Esophagus mucosa (tissue), 1 donor: ENCODE measurements at places on chromosomes 1 and 21. TPM values are rescaled to one million over a fixed set of nuclear protein-coding genes. Genes with fewer than 3 reads are reported as not detected.

Gene ATP1A2
- 0.80 TPM for total RNA-seq

Gene EPB41
- total RNA-seq: 33.0 TPM

Gene OR2T35
- not detected for total RNA-seq

Gene EDN2
- total RNA-seq: 4.7 TPM

Gene CAMK1G
- total RNA-seq: not detected

Gene ZFP69B
- 1.6 TPM for total RNA-seq

Gene C1orf87
- not detected for total RNA-seq

Gene DNAJC6
- 0.20 TPM for total RNA-seq

- no peak for ATAC-seq
Measured at GRCh38 chr1:175537571-175537970, 205.8 kb downstream of the TNR start.

DNA sequence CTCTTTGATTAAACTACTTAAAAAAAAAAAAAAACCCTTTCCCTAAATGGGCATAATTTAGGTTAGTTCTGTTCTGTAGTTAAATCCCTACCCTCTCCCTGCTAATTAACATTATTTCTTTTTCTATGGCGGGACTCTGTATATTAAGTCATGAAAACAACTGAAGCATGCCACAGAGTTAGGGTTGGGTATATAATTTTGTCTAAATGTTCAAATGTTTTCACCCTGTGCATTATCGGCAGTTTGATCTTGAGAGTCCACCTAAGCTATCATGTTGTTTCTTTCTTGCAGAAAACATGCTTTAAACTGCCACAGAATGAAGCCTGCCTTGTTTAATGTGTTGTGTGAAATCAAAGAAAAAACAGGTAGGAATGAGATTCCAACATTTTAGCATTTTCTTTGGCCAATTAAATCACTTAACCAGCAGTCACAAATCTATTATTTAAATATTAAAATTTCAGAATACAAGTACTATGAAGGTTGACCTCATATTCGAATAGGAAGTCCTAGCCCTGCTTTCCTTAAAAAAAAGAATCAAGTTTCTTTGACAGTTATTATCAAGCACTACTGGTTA, 4.0 kb downstream of the PBX1 start:
- no peak for ATAC-seq

GRCh38 chr1:18580691-18581419, 49.8 kb upstream of the PAX7 start:
- ATAC-seq: peak; percentile 9

GRCh38 chr1:94729267-94729666, 90.9 kb upstream of the SLC44A3 start:
- ATAC-seq: no peak

- ATAC-seq: no peak
Measured at GRCh38 chr1:209473025-209473424, 110.5 kb upstream of the CAMK1G start.

DNA sequence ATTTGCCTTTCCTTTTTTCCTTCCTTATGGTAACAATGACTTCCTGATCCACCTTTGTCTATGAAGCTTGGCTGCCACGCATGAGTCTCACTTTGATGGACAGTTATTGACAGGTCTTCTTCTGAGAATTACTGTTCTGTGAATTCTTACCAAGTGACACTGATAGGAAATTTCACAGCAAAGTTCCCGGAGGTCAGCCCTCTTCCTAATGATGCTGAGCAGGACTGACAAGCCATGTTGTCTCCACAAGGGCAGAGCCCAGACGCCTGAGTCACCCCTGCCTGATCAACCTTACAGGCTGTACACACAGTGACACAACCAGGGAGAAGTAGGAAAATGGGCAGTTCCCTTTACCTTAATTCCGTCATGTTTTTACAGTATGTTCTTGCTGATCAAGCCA, 44.2 kb downstream of the ZC3H11B start:
- ATAC-seq: peak; percentile 89

DNA sequence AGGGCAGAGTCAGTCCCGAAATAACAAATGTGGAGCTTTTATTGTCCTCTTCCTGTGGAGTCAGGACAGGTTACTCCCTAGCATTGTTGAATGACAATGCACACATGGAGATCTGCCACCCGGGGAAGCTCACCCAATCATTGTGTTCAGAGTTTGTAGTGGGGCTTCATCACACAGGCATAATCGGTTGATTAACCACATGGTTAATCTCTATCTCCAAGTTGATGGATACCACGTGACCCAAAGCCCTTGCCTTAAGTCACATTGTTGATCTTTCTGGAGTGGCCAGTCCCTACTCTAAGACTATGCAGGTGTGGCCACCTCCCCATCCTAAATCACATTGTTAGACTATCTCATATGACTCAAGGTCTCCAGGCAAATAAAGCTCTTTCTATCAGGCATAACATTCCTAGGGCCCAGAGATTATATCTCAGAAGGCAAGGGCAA, 2.6 kb upstream of the C1orf141 start:
- ATAC-seq: peak; percentile 45

DNA sequence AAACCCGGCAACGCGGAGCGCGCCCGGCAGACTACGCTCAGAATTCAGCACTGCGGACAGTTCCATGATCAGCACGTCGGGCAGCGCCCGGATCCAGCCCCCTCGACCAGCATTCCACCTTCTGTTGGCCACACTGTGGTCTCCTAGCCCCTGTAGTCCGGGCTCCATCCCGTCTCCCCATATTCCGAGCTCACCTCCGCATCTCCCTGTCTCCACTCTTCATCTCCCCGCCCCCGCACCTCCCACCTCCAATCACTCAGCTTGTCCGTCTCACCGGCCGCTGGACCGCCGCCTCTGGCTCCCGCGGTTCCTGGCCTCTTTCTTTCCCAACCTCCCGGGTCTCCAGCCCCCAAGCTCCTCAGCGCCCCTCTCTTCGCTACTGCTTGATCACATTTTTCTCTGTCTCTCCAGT, 500 bp downstream of the EPHA10 start:
- ATAC-seq: peak; percentile 36

GRCh38 chr1:200740571-200741208, 2.0 kb downstream of the CAMSAP2 start:
- no peak for ATAC-seq

GRCh38 chr1:47830641-47831333, 166.4 kb downstream of the TRABD2B start:
- ATAC-seq: no peak

DNA sequence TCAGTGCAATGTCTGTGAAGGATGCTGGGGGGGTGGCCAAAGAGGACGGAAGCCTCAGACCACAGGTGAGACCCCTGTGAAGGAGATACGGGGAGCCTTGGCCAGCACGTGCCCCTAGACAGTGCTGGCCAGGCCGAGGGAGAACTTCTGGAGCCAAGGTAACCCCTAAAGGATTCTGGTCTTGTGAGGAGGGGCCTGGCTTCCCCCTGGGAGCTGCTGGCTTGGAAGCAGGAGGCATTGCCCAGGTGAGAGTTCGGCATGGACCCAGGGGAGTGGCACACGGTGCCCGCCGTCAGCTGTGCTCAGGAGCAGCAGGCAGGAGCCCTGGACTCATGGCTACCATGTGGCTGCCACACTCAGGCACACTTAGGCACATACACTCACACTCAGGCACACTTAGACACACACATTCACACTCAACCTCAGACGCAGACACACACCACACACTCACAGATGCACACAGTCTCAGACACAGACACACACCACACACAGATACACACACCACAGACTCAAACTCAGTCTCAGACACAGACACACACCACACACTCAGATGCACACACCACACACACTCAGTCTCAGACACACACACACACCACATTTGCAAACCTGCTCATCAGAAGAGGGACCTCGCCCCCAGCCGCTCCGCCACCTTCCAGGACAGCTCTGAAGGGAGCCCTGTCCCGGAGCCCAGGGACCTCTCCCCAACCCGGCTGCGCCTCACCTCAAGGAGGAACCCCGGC, 1.1 kb upstream of the COL6A2 start:
- no peak for ATAC-seq

GRCh38 chr21:34537838-34538237, 25.8 kb upstream of the KCNE1 start:
- ATAC-seq: no peak

GRCh38 chr21:19501115-19501514, 1097.5 kb upstream of the TMPRSS15 start:
- no peak for ATAC-seq

DNA sequence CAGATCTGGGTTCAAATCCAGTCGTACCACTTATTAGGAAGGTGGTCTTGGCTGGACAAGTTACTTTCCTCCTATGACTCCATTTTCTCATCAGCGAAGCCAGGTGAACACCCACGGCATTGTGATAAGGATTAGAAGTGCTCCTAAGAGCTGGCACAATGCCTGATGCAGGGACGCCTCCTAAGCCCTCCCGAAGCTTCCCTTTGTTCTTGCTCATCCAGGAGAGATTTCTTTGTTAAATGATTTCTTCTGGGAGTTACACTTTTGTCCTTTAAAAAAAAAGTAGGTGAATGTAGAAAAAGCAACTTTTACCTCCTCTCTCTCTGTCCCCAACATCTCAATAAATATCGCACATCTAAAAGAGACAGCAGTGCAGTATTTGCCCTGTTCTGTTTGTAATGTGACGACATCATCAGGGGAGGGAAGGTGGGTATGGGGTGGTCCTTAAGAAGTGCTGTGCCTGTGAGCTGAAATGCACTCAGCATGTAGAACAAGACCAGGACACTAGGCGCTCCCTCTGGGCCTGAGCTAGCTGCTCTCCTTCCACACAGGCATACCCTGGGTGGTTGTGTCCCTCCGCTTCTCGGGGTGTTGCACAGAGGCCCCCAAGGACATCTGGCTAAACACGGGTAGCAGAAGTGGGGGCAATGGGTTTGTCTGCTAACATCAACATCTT, 43.9 kb downstream of the SUSD4 start:
- ATAC-seq: peak; percentile 85

GRCh38 chr21:25456672-25457071, 150.6 kb downstream of the MRPL39 start:
- no peak for ATAC-seq

DNA sequence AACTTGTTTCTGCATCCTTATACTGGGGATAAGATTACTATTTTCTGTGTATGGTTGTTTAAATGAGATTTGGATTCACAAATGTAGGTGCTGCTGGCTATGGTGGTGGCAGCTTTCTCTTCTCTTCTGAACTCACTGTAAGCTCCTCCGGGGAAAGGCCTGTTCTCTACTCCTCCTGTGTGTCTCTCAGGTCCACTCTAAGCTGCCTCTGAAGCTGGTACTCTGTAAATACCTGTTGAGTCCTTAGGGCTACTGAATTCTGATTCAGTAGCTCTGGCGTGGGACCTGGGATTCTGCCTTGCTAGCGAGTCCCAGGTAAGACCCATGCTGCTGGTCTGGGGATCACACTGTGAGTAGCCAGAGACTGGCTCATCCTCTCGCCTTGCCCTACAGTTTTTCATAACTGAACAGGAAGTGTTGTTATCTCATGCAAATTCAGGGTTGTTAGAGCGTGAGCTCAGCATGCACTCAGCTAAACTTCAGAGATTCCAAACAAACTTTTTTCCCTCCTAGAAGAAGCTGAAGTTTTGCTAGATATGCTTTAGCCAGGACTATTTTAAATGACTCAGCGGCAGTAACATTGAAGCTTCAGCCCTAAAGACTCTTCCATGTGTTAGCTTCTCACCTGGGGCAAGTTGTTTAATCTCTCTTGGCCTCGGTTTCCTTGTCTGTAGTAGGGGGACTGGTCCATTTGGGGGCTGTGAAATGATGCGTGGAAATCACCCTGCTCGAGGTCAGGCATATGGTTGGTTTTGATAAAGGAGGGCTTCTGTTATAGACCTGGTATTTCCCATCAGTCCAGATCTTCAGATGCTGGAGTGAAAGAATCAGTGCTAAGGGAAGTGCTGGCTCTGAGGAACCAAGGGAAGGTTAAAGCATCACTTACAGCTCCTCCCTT, 271.5 kb upstream of the TMEM51 start:
- peak; percentile 30 for ATAC-seq

- ATAC-seq: peak; percentile 90
Measured at GRCh38 chr1:61754545-61754944, 12.3 kb downstream of the PATJ start.

GRCh38 chr1:1033731-1034438, 14.0 kb downstream of the AGRN start:
- ATAC-seq: no peak

GRCh38 chr21:42427809-42428419, 24.2 kb downstream of the UBASH3A start:
- ATAC-seq: no peak

DNA sequence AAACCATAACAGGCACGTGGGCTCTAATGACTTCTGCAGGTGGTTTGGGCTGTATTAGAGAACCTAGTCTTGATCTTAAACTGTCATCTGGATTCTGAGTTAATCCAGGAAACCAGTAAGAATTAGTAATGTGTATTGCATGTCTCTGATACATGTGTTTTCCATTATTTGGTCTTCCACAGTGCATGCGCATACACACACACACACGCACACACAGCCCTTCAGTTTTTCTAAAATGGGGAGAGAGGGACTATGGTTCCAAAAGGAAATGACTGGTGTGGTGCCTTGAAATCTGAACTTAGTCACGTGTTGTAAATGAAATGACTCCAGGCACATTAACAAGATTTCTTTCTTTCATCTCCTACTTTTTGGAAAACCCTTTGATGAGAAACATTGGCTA, 67.6 kb downstream of the OLFML2B start:
- no peak for ATAC-seq

- ATAC-seq: no peak
Measured at GRCh38 chr1:110298991-110299390, 40.2 kb upstream of the RBM15 start.

- ATAC-seq: peak; percentile 70
Measured at GRCh38 chr1:12448746-12449177, 169.2 kb downstream of the DHRS3 start.

DNA sequence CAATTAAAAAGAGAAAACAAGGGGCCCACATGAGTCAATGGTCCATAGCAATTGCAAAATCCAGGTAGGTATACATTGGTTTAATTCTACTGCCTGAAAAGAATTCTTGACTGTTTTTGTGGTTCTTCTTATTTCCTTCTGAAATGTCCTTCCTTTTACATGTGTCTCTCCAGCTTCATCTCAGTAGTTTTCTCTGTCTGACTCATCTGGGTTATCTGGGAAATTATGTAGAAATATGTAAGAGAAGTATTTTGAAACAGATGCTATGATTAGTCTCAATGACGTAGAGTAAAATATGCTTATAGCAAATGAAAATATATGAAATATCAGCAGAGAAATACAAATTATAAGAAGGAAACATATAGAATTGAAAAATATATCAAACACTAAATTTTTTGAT, 953.2 kb downstream of the BRINP3 start:
- ATAC-seq: no peak

DNA sequence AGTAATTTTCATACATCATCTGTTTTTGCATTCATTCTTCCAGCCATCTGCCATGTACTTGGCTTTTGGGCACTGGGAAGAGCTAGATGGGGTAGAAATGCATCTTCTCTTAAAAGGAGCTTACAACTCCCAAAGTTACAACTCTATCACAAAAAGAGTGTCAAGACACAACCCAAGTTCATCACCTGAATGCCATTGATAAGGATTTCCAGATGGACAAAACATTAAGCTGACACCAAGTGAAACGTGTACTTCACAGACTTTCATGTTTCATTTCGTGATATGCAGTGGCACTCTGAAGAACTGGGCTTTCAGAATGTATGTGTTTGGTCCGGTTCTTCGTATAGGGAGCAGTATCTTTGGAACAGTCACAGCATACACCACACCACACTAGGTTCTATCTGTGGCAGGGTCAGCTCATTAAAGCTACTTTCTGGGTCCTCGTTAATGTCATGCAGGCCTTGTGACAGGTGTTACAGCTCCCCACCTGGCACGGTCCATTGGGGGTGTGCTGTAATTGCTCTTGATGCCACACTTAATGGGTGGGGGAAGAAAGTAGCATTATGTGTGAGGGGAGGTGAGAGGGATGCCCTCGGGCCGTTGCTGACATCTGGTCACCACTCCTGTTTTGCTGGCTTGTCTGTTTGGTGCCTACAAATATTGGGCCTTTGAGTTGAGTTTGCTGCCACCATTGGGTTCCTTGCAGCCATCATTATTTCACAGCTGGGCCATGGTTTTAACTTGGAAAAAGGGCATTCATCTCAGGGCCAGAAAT, 164.9 kb downstream of the NFIA start:
- no peak for ATAC-seq
